NCI-H345 (cell line): ENCODE measurements at places on chromosomes 6 and 20.
A peak's percentile ranks its signal among the peaks of the same experiment; 100 is the strongest.

- DNase-seq, result no peak
These were observed 26.1 kb upstream of the FANCE start for GRCh38 chr6:35426074-35426473.

- DNase-seq, result no peak
These were observed 89.0 kb downstream of the CD40 start for GRCh38 chr20:46206992-46207549.

GRCh38 chr6:22036275-22036674, 260.6 kb downstream of the PRL start:
- peak; percentile 25 for DNase-seq

- DNase-seq, result no peak
These were observed 42.7 kb downstream of the AKAP7 start for GRCh38 chr6:131177996-131178395.

GRCh38 chr20:12327205-12327604, 409.5 kb downstream of the BTBD3 start:
- no peak for DNase-seq

DNA sequence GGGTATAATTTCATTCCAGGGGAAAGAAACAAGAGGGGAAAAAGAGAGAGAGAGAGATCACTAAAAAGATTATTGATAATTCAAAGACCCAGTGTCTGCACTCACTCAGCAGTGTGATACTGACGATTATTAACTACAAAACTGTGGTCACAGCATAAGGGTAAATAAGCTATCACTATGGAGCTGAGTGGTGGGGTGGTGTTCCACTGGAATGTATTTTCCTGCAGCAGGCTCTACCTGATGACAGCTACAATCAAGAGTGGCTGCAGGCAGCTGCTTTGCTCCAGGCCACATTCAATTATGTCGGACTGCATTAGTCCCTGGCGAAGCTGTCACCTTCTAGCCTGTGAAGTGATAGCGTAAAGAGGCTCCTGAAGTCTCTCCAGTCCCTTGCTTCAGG, 122.2 kb upstream of the TFAP2D start:
- DNase-seq, result peak; percentile 9

- no peak for DNase-seq
These were observed 553.7 kb downstream of the CD83 start for GRCh38 chr6:14671261-14671681.

DNA sequence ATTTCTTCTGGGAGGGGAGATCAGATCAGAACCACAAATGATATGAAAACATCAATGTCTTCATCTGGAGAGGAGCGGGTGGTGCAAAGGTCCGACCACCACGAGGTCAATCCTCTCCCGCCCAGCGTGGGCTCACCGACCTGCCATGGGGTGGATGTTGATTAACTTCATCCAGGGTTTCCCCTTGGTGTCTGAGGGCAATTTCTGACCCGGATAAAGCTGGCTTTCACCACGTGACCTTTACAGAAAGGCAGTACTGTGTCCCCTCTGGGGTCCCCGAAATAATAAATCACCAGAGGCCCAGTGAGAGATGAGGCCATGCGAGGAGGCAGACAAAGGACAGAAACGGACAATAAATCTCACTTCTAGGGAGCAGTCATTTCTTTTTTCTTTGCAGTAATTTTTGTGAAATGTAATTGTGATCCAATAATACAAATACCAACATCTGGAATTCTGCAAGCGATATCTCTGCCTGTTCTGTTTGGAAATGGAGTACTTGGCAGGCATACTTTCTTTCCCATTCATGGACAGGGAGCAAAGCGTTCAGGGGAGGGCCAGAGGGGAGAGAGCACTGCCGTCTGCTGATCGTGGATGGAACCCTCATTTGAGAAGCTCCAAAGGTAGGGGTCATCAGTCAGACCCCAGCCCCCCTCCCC, 55.1 kb upstream of the APCDD1L start:
- no peak for DNase-seq
